ENCODE measurements at places on chromosomes 3 and 15.

DNA sequence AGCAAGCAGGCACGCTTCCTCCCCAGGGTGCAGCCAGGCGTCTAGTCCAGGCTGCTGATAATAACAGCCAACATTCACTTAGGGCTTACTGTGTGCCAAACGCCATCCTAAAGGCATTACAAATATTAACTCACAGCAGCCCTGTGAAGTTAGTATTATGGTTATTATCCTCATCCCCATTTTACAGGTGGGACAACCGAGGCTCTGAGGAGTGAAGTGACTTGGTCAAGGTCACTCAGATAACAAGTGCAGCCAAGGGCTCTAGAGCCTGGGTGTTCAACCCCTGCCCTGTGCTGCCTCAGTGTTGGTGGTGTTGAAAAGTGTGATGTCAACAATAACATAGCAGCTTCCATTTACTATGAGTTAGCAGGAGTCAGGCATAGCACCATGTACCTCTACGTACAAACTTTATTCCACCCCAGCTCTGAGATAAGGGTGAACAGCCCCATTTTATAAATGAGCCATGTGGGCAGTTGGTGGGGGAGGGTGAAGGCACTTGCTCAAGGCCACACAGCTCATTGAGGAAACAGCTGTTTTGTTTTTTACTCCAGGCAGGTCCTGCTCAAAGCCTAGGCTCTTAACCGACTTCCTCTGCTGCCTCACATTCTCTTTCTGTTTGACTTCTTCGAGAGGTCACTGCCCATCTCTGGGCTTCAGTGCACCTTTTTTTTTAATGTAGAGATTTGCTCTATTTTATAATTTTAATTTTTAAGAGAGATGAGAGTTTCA lies 24.0 kb upstream of the TRH start:
- no peak for DNase-seq

DNA sequence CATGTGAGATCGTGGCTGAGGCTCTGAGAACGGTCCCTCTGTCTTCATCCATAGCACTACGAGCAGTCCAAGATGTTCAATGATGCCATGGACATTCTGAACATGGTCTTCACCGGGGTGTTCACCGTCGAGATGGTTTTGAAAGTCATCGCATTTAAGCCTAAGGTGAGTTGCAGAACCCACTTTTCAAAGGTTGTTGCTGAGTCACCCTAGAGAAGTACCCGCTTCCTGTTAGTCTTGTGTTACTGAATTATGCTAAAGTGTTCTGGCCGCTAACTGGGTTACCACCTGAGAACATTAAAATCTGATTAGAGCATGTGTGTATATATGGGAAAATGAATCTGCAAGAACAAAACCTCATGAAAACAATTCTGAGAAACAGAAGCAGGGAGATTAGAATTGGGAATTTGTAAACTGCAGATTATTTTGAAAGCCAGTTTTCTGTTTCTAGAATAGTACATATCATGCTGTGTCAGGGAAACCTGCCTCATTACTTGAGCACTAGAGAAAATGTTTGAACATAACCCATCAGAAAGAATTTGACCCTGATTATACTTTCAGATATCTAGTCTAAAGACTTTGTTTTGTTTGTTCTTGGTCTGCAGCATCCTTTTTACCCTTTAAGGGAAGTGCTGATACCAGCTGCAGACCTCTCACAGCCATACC lies 92.6 kb downstream of the CHDH start:
- no peak for DNase-seq

DNA sequence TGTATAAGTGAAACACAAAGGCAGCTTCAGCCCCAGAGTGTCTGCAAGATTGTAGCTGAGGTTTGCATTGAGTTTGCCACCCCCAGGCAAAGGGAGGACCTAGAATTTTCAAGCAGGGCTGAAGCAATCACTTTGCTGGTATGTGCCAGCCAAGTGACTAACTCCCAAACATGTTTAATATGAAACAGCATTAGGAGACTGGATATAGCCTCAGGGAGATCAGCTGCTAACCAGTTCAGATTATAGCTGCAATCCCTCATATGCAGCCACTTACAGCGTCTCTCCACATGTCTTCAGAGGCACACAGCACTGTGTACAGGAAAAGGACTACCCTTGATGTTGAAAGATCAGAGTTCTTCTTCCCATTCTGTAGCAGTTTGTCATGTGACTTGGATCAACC lies 38.4 kb upstream of the PPP2R3A start:
- no peak for DNase-seq

DNA sequence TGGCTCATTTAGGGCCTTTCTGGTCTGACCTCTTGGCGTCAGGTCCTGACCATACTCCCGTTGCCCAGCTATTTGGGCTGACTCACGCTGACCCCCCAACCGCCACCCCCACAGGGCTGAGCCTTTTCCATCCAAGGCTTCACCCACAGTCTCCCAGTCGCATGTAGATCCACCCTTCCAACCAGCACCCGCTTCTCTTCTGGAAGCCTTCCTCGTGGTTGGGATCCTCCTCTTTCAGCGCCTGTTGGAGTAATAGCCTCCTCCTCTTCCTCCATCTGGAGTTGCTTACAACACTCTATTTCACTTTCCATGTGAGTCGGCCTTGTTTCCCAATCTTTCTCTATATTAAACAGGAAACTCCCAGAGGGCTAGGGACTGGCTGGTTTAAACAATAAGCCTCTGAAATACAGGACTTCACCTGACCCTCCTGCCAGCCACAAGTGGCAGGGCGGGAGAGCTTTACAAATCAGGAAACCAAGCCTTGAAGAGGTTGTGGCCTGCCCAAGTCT lies 2.1 kb upstream of the ALAS1 start:
- no peak for DNase-seq

DNA sequence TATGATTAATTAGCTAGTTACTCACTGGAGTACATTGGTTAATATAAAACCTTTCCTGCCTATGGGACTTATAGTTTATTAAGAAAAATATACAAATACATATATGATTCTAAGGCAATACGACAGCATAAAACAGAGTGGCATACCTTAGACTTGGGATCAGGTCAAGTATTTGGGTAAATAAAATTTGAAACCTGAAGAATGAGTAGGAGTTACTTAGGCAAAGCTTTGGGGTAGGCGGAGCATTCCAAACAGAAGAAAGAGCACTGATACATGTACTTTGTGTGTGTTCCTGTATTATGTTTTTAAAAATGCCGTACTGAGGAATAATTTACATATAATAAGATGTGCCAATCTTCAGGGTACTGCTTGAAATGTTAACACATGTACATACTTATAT lies 15.1 kb downstream of the ZPLD1 start:
- no peak for DNase-seq
